Right cardiac atrium (tissue), 5 donors: ENCODE measurements at places on chromosomes 1 and 21. TPM values are rescaled to one million over a fixed set of nuclear protein-coding genes. Genes with fewer than 3 reads are reported as not detected.

GRCh38 chr1:212437179-212437798, 4.6 kb downstream of the NENF start:
- DNase-seq, result no peak

DNA sequence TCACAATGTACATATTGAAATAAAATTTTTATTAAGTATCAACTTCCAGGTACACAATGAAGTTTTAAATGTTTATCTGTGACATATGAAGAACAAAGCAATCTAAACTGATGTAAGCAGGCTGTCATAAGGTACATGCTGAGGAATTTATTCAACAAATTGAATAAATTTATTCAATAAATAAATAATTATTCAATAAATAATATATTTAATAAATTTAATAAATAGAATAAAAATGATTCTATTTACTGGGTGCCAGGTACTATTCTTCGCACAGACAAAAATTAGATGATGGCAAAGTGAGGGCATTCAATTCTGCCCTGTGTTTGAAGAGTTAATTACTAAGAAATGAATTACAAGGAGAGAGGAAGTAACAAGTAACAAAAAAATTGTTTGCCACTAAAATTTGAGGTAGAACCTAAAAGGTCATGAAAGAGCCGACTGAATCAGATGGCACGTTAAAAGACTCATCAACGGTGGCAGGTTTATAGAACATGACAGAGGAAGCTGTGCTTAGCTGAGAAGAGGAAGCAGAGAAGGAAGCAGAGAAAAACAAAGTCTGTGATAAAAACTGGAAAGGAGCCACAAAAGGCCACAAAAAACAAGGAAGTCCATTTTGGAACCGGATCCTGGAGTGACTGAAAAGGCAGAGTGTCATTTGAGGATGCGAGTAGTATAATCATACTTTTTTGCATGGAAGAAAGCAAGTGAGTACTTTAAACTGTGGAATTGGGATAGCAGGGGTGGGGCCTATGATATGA, 2.2 kb upstream of the USP24 start:
- no peak for DNase-seq

DNA sequence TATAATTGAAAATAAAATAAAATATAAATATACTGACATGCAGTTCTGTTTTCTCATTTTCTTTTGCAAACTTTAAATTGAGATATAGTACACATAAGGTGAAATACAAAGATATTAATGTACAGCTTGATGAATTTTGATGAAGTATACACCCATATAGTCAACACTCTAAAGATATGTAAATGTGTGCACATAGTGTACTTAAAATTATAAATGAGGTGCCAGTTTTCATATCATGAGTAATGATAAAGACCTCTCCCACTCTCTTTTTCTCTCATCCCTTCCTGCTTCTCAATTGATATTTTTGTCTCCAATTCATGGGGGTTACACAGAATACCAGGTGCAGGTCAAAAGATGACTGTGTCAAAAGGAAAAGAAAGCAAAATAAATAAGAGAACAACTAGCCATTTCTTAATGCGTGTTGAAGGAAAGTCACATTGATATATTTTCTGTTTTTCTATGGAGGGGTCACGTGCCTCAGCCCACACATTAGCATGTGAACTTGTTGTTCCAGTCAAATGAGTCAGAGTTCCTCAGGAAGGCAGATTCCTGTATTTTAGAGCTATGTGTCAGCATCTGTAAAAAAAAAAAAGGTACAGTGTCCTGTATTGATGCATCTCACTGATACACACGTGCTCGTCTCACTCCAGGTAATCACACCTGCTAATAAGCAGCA, 64.3 kb upstream of the HOOK1 start:
- peak; percentile 51 for DNase-seq

DNA sequence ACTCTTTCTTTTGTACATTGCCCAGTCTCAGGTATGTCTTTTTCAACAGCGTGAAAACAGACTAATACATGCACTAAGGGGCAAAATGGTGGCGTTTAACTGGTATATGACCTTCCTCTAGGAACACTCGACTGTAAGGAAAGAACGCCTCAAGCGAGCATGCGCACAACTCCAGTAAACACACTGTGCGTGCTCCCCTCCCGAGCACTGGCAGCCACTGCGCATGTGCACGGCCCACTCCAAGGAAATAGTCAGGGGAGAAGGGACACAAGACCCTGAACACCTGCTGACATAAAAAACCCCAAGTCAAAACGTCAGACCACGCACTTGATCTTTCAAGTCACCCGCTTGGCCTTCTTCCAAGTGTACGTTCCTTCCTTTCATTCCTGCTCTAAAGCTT, 173.5 kb downstream of the NPHP4 start:
- DNase-seq, result no peak

SPATA46 gene
- not detected for total RNA-seq
